Breast epithelium (tissue), 4 donors: ENCODE measurements at places on chromosomes 5 and 9. TPM values are rescaled to one million over a fixed set of nuclear protein-coding genes. Genes with fewer than 3 reads are reported as not detected.

DNA sequence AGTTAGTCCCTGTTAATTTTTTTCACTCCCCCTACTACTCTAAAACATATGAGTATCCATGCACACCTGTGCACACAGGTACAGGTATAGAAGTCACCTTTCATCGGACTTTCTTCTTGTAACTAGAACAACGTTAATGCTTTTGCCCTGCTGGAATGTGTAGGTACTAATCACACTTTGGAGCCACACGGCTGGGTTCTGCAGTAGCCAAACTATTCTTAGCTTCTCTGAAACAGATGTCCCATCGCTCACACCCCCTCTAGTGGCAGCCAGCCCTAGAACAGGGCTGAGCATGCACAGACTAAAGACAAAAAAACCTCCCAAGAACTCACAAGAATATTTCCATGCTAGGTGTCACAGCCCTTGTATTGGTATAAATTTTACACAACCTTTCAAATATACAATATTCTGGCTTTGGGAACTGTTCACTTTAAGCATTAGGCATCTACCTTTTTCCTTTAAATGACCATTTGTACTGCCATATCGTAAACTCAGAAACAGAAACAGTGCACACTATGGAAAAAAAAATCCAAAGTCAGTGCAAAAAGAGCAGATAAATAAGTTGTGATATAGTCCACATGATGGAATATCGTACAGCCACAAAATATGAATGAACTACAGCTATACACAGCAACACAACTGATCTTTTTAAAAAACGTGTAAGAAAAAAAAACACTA is 64.0 kb downstream of the RETREG1 start:
- DNase-seq, result peak; percentile 60

DNA sequence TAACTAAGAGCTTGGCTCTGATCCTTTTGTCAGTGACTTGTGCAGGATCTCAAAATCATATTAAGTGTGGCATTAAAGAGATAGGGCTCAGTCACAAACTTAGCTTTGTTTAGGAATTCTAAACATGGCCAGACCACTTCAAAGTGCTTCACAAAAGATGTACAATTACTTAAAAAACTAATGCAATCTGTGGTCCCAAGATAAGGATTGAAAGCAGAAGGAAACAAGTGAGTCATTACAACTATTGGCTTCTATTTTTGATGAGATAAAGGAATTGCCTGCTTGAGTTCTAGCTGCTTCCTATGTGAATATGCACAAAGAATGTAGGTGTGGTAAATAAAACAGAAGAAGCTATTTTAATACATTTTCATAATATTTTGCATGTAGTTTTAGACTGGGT is 44.9 kb upstream of the SLC12A2 start:
- no peak for DNase-seq

DNA sequence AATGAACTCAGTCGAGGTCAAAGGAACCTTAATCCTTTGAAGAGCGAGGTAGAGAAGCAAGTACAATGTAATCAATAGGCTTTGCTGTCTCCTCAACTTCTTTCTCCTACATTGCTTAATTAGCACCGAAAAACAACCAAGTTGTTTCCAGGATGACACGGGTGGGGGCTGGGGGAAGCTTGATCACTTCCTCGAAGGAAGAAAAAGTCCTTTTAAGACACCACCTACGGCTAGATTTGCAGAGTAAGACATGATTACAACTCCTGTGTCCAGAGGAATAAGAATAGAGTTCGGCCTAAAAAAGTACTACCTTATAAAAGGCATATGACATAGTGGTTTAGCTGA is 811 bp upstream of the ARRDC3 start:
- no peak for DNase-seq

DNA sequence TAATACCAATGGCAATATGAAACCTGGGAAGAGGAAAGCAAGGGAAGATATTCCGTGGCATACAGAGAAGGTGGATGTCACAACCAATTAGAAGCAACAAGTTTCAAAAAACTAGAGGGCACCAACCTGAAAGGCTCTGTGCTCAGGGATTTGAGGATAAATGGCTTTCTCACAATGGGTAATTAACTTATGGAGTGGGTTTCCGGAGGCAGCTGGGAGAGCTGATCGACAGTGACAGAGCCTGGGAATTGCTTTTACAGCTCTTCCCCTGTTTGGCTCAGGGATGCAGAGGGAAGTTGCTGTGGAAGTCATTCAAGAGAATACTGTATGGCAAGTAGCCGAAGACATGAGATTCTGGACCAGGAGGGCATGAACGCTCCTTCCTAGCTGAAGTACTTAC is 237.0 kb downstream of the KIF4B start:
- DNase-seq, result no peak

GRCh38 chr9:10903969-10904368 is 291.2 kb upstream of the PTPRD start:
- no peak for DNase-seq

- DNase-seq, result no peak
These were observed 11.5 kb upstream of the MYOT start for GRCh38 chr5:137856201-137856600.

DNA sequence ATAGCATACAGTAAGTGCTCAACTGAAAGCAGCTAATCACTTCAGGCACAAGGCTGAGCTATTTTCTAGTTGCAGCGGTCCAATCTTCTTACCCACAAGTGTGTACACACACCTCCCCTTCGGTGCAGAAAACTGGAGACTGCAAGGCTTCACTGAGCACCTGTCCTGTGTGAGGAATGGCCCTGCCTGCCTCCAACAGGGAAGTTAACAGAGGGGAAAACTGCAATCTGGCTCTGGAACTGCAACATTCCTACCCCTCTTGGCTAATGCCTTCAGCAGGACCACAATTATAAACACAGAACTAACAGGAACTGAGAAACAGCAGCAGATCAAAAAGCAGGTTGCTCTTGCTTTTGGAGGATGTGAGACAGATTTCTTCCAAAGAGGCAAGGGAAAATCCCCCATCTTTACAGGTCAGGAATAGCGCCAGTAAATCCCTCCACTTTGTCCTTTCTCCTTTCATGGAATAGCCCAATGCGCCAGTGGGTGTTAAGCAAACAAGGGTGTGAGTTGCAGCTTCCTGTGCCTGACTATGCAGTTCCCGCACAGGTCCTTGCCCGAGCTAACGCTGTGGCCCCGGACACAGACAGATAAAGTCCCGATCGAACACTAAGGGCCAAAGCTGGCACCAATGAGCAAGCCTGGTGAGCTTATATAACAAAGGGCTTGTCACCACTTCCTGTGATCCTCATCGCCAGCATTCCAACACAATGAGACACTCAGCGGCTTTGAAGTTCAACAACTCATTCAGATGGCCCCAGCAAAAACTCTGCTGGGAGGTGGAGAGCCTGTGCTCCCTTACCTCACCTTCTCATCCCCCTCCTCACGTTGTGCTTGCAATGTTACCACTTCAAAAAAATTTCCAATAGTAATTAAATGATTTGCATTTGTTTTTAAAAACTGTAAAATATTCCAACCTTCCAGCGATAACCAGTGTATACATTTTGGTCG is 21.5 kb downstream of the SHB start:
- peak; percentile 88 for DNase-seq

DNA sequence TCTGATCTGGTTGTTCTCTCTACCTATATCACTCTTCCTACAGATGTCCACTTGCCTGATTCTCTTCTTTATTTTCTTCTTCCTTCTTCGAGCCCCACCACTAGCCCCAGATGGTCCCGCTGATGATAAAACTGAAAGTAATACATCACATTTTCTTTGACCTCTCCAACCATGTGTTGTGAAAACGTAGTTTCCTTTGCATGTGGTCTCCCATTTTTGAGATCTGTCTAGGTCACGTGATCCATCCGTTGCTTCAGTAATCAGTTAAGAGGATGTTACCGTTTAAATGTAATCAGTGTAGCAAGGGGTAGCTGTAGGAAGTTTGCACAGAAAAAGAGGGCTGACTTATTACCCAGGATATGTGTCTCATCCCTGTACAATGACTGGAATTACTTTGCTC is 426.3 kb upstream of the TLE4 start:
- DNase-seq, result no peak

The FKTN gene
- 9.4 TPM for total RNA-seq

The ZMAT2 gene
- 55.0 TPM for total RNA-seq

- no peak for DNase-seq
These were observed 41.7 kb upstream of the IL17B start for GRCh38 chr5:149420545-149421371.

The SPATA31C1 gene
- total RNA-seq, result not detected

- DNase-seq, result no peak
These were observed 20.6 kb upstream of the AUH start for GRCh38 chr9:91382298-91382697.

The SPIN1 gene
- 103 TPM for total RNA-seq

GRCh38 chr5:157047898-157048297 is 11.0 kb downstream of the HAVCR1 start:
- no peak for DNase-seq

GRCh38 chr5:175894793-175895192 is 23.4 kb downstream of the CPLX2 start:
- DNase-seq, result no peak

The ASPN gene
- total RNA-seq, result 3.9 TPM

The HDHD3 gene
- 66.9 TPM for total RNA-seq

DNA sequence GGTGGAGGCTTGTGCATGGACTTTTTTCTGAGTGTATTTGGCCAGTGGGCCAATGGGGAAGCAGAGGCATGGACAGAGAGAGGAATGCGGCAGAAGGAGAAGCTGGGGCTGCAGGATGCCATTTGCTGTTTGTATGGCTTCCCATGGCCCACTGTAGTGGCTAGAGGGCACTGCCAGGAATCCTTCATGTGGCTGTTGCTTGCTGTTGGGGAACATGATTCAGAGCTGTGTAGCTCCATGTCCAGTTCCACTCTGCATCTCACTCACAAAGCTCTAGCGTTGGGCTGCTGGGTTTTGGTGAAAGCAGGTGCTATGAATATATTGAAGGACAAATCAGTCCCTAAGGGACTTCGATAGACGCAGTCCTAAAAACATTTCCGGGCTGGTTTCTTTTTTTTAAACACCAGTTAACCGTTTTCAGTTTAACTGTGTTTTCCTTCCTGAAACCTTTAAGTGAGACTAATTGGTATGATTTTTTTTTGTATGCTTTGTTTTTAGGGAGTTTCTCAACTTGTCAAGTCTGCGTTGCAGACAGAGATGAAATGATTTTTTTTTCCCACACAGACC is 51.3 kb downstream of the SLC22A5 start:
- DNase-seq, result no peak

DNA sequence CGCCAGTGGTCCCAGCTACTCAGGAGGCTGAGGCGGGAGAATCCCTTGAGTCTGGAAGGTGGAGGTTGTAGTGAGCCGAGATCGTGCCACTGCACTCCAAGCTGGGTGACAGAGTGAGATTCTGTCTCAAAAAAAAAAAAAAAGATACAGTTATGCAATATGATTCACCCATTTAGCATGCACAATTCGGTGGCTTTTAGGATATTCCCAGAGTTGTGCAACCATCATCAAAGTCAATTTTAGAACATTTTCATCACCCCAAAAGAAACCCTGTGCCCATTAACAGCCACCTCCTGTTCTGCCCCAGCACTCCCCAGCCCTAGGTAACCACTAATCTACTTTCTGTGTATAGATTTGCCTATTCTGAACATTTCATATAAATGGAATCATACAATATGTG is 4.3 kb upstream of the DHFR start:
- no peak for DNase-seq

The SEC61B gene
- total RNA-seq, result 86.3 TPM

- no peak for DNase-seq
These were observed 55.7 kb upstream of the SLC44A1 start for GRCh38 chr9:105188746-105189145.

DNA sequence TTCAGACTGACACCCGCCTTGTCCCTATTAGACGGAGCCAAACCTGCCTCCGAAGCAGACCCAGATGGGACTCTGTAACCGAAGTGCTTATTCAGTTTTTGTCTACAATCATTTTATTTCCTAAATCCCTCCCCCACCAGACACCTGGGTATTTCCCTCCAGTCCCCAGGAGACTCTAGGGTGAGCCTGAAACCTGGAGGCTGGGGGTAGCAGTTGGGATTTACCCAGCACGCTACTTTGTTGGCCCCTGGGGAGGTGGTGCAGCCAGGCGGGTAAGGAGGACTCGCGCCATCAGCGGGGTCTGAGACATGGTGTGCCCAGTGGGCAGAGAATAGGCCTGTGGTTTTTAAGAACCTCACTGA is 1.3 kb upstream of the LHX2 start:
- DNase-seq, result no peak
